Left cardiac atrium (tissue), 4 donors: ENCODE measurements at places on chromosomes 16 and 17.

DNA sequence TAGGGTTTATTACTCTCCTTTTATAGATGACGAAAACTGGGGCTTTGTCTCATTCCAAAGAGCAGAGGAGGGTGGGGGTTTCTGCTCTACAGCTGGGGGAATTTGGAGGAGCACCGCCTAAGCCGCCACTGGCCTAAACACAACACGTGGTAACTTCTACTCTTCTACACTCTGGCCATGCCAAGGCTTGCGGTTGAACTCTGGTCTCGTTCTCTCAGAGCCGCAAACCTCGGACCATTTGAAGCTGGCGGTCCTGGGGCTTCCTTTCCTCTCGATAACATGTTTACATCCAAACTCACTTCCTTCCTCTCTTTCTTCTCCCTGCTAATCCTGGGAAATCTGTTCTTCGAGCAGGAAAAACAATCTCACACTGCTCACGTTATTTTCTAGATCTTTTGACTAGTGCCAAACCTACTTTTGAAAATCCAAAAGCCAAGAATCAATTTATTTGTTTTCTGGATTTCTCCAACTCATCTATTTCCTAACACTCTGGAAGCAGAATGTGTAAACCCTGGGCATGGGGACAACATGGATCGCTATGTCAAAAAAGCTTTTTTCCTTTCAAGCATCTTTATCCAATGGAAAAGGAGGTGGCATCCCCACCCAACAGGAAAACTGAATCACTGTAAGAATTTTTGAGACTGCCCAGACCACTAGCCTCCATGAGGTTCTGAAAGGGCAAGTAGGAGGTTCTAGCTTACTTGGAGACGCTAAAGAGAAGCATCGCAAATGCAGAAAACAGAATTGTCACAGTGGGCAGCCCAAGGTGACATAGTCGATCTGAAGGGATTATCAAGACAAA lies 13.6 kb upstream of the EEF2K start:
- peak; percentile 89 for DNase-seq

DNA sequence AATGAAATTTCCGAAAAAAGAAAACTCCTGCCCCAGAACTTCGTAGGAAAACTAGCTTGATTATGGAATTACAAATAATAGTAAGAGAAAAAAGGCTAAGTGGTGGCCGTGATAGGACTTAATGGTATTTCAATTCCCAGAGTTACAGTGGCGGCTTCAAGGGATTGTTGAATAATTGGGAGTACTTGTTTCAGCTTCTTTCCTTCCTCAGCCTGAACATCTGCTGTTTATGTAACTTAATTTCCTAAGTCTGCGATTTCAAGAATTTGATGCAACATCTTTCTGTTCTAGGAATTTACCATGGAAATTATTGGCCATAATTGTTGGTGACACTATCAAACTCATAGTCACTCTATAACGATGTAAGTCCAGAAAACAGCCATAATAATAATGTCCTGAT lies 684 bp upstream of the APPBP2 start:
- no peak for DNase-seq

- no peak for DNase-seq
Observed at GRCh38 chr16:74775255-74775654, 635 bp upstream of the FA2H start.

DNA sequence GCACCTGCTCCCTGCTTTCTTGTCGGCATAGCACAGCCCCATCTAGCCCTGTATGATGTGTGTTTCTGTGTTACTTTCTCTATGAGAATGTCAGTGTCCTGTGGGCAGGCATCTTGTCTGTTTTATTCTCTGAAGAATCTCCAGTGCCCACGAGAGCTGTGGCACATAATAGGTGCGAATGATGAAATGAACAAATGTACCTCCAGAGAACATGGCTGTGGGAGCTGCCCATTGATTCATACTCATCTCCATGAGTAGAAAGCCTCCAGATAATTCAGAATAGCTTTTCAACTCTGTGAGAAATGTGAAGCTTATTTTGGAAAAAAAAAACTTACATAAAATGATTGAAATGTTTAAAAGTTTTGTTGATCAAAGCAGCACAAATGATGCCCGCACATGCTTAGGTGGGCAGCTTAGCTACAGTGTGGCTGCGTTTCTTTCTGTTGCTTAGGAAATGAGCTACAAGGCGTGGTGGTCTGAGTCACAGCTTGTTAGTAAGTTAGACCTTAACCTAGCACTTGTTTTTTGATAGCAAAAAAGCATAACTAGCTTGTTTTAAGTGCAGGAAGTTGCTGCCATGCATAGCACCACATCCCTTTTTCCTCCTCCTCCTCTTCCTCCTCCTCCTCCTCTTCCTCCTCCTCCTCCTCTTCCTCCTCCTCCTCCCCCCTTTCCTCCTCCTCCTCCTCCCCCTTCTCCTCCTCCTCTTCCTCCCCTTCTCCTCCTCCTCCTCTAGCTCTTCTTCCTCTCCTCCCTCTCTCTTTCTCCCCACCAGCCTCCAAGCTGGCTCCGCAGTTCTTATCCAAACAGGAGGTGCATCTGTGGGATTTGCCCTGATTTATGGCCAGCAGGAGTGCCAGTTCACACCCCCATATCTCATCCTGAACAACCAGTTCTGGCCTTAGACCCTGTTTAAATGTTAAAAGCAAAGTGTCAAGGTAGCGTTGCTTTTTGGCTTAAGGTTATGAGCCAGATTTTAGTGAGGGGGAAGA lies 221.5 kb downstream of the IRF8 start:
- DNase-seq, result no peak
